NCI-H2171 treated with DMSO at 0.1 percent for 48 hours (cell line): ENCODE measurements at places on chromosomes 2 and 18.

- no peak for DNase-seq
Observed at GRCh38 chr2:107473150-107473549, 353.5 kb upstream of the RGPD4 start.

DNA sequence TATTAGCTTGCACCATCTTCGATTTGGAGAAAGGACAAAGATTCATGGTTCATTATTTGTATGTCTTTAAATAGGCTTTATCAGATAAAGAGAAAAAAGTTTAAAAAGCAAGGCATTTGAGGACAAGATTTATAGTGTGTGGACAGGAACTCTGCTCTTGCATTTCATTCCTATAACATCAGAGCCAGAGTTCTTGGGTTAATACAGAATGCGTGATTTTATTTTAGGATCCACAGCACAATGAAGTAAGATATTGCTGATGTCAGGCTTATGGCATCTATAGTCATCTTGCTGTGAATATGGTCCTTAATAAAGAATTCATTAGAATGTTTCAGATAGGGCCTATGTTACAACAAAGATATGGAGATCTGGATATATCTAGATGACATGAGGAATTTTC, 19.7 kb downstream of the RASGRP3 start:
- no peak for DNase-seq

GRCh38 chr18:51300912-51301311, 103.4 kb upstream of the MEX3C start:
- DNase-seq: no peak

DNA sequence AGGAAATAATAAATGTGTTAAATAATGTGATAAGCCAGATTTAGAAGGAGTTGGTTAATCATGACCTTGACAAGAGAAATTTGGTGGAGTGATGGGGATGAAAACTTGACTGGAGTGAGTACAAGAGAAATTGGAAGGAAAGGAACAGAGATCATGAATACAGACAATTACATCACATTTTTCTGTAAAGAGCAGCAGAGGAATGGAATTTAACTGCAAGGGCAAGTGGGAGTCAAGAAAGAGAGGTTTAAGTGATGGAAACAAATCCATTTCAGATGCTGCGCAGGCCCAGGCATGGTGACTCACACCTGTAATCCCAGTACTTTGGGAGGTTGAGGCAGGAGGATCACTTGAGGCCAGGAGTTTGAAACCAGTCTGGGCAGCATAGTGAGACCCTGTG, 46.7 kb downstream of the ICA1L start:
- DNase-seq: no peak

- DNase-seq: peak; percentile 25
Observed at GRCh38 chr2:10721396-10722251, at the start of gene ATP6V1C2. Gene ATP6V1C2 (plus strand): TSS chr2:10721630. CDS start chr2:10722850, 1,220 bp downstream.

GRCh38 chr2:152036611-152037469, 62.0 kb downstream of the CACNB4 start:
- peak; percentile 75 for DNase-seq

DNA sequence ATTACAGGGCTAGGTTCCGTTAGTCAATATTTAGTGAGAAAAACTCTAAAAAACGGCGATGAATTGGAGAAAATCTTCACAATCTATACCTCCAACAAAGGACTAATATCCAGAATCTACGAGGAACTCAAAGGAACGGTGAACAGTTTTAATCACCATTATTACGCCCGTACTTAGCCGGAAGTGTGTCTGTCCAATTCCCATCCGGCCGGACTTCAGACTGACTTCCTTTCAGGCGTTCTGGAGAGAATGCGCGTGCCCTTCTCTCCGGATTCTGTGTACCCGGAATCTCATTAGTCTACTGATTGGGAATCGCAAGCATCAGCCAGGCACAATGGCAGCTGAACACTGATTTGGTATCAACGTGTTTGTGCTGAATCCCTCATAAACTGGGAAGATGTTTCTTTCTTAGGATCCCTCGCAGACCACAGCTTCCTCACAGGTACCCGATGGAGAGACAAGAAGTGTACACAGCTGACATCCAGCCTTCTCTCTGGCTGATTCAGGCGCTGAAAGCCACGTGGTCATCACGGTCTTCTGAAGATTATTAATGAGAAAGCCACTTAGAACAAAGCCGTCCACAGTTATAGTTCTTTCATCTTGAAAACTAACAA, 239.9 kb downstream of the ZNF516 start:
- DNase-seq: no peak

- peak; percentile 11 for DNase-seq
Observed at GRCh38 chr2:60355849-60356261, 197.6 kb downstream of the BCL11A start.

DNA sequence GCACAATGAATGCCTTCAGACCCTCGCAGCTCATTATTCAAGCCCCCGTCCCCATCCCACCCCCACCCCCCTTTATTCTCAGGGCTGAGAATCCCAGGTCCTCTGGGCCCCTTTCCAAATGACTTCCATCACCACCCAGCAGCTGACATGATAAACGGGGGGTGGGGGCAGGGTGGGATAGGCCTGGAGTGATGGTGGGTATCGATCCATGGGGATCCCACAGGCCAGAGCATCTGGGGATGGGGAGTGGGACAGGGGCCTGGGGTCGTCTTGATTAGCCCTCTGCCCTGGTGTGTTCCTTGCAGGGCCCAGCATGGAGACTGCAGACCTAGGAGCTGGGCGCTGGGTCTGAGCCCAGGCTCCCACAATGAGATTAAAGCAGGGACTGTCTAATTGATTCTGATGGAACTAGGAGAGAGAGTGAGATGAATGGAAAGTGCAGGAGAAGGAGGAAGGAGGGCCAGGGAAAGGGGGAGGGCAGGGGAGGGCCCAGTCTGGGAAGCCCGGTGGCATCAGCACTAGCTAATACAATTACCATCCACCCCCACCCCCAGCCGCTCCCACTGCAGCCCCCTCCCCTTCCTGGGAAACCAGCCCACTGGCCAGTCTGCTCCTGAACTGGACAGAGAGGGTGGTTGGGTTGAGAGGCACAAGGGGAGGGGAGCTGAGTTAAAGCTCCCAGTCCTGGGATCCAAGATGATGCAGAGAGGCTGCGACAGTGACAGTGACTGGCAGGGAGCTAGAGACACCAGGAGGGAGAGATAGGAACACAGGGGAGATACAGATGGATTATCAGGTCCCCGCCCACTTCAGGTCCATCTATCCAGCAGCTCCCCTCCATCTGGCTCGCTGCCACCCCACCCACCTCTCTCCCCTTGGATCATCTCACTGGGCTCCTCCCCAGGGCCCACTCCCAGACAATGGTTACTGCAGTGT, 13.1 kb upstream of the TNS1 start:
- DNase-seq: peak; percentile 33

- DNase-seq: no peak
Observed at GRCh38 chr2:88053296-88053695, 2.3 kb downstream of the KRCC1 start.

- DNase-seq: no peak
Observed at GRCh38 chr2:65574993-65575392, 142.6 kb upstream of the SPRED2 start.

GRCh38 chr2:101140237-101140636, 10.9 kb downstream of the TBC1D8 start:
- no peak for DNase-seq

GRCh38 chr18:77098538-77099174, 33.9 kb downstream of the MBP start:
- no peak for DNase-seq

DNA sequence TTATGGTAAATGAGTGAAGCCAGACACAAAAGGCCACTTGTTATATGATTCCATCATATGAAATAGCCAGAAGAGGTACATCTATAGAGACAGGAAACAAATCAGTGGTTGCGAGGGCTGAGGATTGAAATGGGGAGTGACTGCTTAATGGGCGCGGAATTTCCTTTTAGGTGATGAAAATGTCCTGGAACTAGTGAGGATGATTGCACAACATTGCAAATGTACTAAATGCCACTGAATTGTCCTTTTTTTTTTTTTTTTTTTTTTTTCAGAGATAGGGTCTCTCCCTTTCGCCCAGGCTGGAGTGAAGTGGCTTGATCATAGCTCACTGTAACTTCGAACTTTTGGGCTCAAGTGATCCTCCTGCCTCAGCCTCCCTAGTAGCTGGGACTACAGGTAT, 15.3 kb upstream of the GAREM2 start:
- no peak for DNase-seq

- no peak for DNase-seq
Observed at GRCh38 chr2:165803123-165803760, 9.2 kb upstream of the GALNT3 start.
